ENCODE measurements at places on chromosomes 3 and 15.

GRCh38 chr15:86054338-86054737 lies 25.3 kb upstream of the AGBL1 start:
- no peak for DNase-seq

DNA sequence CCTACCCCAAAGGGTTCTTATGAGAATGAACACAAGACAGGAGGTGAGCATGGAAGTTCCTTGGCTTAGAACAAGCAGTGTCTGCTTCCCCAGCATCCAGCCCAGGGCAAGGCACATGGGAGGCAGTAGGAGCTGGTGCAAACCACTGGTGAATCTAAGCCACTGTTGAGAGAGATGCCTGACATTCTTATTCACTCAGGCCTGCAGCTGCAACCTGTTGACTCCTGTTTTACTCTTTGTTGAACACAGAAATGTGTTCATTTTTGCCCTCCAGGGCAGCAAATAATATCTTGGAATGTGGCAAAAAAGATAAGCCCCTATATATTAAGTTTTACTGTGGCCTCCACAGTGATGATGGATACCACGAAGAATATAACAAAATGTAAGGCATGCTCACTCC lies 8.9 kb upstream of the PAK6 start:
- DNase-seq = no peak

GRCh38 chr3:56858331-56858730 lies 56.6 kb upstream of the ARHGEF3 start:
- DNase-seq = no peak

DNA sequence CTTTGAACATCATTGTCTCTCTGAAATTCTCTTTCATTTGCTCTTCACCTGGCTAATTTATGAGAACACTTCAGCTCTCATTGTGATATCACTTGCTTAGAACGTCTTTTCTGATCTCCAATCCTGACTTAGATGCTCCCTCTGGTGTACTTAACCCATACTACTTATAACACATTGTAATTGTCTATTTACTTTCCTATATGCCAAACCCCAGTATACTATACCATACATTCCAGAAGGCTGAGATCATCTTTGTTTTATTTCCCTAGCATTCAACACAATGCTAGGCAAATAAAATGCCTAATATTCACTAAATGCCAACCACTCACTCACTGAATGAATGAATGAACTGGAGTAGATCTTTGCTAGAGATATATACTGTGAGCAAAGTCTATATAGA lies 27.0 kb upstream of the PEX5L start:
- no peak for DNase-seq

DNA sequence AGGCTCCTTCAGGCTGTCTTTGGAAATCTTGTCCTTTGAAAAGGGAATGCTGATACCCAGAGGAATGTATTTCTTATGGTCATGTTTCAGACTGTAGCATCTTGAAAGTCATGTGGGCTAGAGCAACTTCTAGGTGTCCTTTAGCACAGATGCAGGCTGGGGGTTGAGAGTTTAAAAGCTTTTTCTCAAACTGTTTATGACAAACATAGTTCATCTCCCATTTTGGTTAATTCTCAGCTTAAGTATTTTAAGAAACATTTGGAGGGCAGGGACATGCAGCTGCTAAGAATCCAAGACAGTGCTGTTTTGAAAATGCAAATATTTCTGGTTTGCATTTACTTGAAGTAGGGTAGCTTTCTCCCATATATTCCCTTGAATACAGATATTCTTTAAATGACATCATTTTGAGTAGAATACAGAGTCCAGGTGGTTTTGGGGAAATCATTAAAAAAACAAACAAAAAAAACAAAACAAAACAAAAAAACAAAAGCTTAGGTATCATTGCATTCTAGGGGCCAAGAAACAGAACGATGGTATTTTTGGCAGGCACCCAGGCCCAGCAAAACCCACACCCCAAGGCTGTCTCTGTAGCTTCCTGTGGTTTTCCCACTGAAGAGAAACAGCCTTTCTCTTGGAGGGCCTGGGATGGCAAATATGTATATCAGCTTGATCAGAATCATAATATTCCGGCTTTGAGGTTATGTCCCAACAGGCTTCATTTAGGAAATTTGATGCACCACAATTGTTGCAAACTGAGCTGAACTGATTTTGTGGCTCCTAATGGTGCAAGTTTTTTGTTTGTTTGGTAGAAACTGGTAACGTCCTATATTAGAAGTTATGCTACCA lies 120.0 kb downstream of the ATG7 start:
- DNase-seq = peak; percentile 72

DNA sequence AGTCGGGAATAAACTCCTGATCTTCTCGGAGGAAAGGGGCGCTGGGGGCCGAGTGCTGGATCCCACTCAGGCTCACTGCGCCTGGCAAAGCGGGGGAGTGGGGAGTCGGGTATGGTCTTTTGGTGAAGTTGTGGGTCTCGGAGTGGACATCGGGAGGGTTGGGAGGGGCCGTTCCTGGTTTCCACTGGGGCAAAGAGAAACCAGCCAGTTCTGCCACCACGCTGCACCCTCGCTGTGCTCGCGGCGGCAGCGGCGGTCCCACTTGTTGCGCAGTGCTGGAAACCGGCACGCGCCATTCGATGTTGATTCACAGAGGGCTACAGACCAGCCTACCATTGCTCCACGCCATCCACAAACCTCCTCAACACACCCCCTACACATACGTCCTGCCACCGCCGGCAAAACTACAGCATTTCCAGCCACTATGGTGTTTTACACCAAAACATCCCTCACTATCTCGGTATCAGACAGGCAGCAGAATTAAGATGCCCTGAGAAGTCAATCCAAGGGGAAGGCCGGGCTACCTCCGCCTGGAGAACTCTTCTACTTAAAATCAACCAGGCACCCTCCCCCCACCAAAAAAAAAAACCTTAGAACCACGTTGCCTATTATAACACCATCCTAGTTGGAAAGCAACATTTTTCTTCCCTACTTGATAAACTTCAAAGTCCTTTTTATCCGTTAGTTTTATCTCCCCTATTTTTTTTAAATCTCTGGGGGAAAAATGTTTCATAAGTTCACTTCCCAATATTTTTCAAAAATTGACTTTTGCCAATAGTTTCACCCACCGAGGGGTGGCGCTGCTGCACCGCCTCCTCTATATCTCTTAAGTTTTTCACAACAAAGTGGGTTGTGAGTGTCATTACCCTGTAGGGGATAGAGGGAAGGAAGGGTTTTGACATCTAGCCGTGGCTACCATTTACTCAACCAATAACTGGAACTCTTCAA lies 3.6 kb downstream of the BCL6 start:
- peak; percentile 82 for DNase-seq

- peak; percentile 75 for DNase-seq
Observed at GRCh38 chr3:156750191-156750873, 75.8 kb upstream of the LEKR1 start.

DNA sequence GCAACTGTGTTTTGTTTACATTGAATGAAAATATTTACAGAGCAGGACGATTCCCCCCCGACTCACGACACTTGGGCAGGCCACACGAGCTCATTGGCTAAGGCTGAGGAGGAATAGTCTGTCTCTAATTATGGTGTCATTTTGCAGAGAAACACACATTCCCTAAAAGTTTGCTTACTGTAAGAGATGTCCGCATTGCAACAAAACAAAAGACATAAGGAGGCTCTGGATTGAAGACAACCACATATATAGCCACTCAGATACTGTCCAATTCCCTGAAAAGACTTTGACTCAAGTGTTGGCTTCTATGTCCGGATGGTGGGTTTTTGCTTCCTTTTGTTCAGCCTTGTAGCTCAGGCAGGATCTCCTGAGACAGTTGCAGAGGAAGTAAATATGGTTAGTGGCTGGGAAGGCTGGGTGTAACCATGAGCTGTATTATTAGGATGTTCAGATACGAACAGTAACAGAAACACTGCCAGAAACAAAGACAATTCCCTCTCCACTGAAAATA lies 170.4 kb downstream of the KLHL25 start:
- DNase-seq = peak; percentile 15

DNA sequence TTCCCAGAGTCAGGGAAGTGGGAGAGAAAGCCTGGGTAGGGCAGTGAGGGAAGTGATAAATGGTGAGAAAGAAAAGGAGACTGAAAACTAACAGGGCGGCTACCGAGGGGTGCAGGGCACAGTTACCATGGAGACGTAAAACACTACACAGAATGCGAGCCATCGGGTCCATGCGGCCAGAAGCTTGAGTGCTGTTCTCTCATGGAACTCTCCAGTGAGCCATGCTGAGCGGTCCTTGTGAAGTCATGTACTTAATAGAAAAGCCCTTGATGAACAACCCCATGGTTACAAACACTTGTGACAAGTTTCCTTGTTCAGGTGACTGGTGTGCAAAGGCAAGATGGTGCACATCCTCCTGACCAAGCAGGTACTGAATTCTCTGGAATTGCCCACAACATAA lies 3.7 kb upstream of the PLA2G4F start:
- DNase-seq = no peak

GRCh38 chr15:29070471-29071231 lies 184.9 kb downstream of the APBA2 start:
- DNase-seq = no peak

- DNase-seq = no peak
Observed at GRCh38 chr3:13254028-13254951, 165.8 kb downstream of the NUP210 start.

- DNase-seq = no peak
Observed at GRCh38 chr3:140377644-140378043, 300.2 kb upstream of the TRIM42 start.

GRCh38 chr3:39086144-39086543 lies 21.3 kb downstream of the GORASP1 start:
- DNase-seq = no peak

GRCh38 chr3:129556890-129557547 lies 14.0 kb downstream of the H1-8 start:
- DNase-seq = no peak

GRCh38 chr15:91548549-91548948 lies 305.0 kb upstream of the SLCO3A1 start:
- DNase-seq = peak; percentile 42

DNA sequence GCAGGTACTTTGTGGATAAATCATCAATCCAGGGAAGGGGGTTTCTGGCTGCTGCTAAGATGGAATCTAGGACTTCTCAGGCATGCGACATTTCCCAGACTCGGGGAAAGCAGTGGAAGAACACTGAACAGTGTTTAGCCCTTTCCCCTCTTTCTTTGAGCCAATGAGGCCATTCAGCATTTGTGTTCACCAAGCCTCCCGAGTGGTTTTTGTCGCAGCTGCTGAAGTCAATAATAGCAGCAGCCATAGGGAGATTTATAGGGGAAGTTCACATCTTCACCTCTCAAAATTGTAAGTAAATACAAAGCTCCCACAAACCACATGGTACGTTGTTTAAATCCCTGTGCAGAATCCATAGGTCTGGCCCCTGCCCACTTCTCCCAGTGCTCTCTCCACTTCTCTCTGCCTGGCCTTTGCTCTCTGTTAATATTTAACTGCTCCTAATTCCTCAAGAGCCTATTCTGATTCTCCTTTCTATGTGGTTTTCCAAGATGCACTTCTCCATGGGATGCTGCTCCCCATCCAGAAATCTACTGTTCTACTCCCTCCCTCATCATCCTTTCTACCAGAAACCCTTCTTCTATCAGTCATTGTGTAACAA lies 230.7 kb downstream of the SHQ1 start:
- DNase-seq = no peak

- no peak for DNase-seq
Observed at GRCh38 chr15:60419753-60420152, 22.0 kb upstream of the ANXA2 start.

DNA sequence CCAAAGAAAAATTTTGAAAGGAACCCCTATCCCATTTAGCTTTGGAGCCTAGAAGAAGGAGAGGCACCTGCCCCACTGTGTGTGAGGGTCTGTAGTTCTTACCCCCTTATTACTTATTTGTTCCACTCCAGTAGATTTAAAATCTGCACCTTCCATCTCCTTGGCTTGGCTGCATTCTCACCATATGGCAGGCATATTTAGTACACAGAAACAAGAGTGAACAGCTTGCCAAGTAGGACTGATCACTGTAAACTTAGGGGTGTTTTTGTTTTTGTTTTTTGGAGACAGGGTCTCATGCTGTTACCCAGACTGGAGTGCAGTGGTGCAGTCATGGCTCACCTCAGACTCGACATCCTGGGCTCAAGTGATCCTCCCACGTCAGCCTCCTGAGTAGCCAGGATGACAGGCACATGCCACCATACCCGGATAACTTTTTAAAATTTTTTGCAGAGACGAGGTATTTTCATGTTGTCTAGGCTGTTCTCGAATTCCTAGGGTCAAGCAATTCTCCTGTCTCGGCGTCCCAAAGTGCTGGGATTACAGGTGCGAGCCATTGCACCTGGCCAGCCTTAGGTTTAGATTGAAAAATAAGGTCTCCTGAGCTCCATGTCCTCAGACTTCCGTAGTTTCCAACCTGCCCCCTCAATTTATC lies 14.1 kb upstream of the ANXA2 start:
- DNase-seq = no peak

- no peak for DNase-seq
Observed at GRCh38 chr15:37149146-37149545, 48.8 kb upstream of the MEIS2 start.

- no peak for DNase-seq
Observed at GRCh38 chr15:92833106-92833433, 67.1 kb upstream of the CHD2 start.

DNA sequence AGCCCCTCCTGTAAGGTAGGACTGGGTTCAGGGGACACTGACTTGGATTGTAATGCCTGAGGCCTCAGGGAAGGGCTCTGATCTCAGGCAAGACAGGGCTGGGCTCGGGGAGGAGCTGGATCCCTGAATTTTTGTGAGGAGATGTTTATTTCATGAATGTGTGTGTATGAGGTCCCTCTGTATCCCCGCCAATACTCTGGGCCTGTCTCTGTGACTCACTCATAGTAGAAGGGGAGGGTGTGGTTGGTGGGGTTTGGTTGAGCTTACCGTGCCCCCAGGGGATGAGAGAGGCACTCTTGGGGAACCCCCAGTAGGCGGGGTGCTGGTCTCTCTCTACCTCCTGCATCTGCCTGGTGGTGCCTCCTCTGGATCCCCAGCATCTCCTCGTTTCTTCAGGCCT lies 28.1 kb downstream of the RPSA start:
- no peak for DNase-seq

- no peak for DNase-seq
Observed at GRCh38 chr3:13115991-13116390, 42.8 kb upstream of the IQSEC1 start.
